ENCODE measurements at places on chromosomes 5 and 9. TPM values are rescaled to one million over a fixed set of nuclear protein-coding genes. Genes with fewer than 3 reads are reported as not detected.
A peak's percentile ranks its signal among the peaks of the same experiment; 100 is the strongest.

DNA sequence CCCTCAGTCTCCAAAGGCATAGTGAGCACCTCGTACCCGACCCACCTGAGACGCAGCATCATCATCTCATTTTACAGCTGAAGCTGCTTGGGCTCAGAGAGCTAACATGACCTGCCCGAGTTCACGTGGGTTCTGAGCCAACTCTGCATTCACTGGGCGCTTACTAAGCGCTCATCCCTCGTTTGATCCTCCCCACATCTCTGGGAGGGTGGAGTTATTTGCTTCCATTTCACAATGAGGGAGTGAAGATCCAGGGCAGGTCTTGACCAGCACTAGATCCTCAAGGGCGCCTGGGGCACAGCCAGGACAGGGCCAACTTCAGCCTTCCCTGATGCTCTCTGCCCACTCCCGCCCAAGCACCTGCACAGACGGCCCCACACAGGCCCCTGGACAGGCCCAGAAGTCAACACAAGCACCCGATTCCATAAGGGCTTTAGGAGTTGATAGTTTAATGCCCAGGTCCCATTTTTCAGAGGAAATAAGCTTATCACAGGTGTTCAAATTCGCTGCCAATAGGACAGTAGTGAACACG, 80.8 kb downstream of the HRH2 start:
- no peak for DNase-seq
- no peak overlapping the region for H3K27ac ChIP-seq
- no peaks in the 10 kb centered on the region for H3K4me1 ChIP-seq
- H3K27me3 ChIP-seq: peaks cover 100% of the 10 kb centered on the region
- H3K4me3 ChIP-seq: no peak overlapping the region
- H3K36me3 ChIP-seq: no peaks in the 10 kb centered on the region

DNA sequence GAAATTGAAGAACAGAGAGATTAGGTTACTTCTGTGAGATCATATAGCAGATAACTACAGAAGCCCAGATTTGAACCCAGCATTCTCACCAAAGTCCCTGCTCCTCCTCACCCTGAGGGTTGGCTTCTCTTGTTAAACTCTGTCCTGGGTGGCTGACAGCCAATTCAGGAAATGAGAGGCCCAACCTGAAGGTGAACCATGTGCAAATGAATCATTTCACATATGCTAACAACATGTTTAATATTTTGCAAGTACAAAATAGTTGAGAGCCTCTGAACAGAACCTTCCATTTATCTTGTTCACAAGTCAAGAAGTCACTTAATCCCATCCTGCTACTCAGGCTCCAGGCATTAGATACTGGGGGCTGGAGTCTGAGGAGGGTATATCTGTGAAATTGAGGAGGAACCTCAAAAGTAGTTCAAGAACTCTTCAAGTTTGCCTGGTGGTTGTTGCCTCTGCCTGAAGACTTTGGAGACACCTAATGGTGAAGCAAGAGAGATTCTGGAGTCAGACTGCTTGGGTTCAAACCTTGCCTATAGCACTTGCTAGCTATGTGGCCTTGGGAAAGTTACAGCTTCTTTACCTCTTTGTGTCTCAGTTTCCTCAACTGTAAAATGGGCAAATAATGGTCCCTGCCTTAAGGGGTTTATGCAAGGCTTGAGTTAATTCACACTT, 564.0 kb downstream of the PSAT1 start:
- H3K36me3 ChIP-seq: no peaks in the 10 kb centered on the region
- no peak overlapping the region for H3K4me3 ChIP-seq
- DNase-seq: no peak
- H3K4me1 ChIP-seq: no peaks in the 10 kb centered on the region

GRCh38 chr9:22088053-22088716, 79.1 kb upstream of the CDKN2B start:
- no peaks in the 10 kb centered on the region for H3K36me3 ChIP-seq
- peaks cover 17% of the 10 kb centered on the region for H3K4me1 ChIP-seq
- no peak overlapping the region for H3K4me3 ChIP-seq
- H3K27ac ChIP-seq: no peak overlapping the region
- no peaks in the 10 kb centered on the region for H3K27me3 ChIP-seq

- no peaks in the 10 kb centered on the region for H3K36me3 ChIP-seq
- no peak overlapping the region for H3K4me3 ChIP-seq
- H3K27ac ChIP-seq: no peak overlapping the region
- no peaks in the 10 kb centered on the region for H3K4me1 ChIP-seq
- H3K27me3 ChIP-seq: peaks cover 33% of the 10 kb centered on the region
These were observed 157.0 kb downstream of the GABBR2 start for GRCh38 chr9:98551511-98552286.

- peak; percentile 32 for DNase-seq
- H3K36me3 ChIP-seq: no peaks in the 10 kb centered on the region
- H3K4me1 ChIP-seq: no peaks in the 10 kb centered on the region
- H3K4me3 ChIP-seq: no peak overlapping the region
- peaks cover 28% of the 10 kb centered on the region for H3K27me3 ChIP-seq
These were observed 43.6 kb downstream of the ROPN1L start for GRCh38 chr5:10485142-10485795.

DNA sequence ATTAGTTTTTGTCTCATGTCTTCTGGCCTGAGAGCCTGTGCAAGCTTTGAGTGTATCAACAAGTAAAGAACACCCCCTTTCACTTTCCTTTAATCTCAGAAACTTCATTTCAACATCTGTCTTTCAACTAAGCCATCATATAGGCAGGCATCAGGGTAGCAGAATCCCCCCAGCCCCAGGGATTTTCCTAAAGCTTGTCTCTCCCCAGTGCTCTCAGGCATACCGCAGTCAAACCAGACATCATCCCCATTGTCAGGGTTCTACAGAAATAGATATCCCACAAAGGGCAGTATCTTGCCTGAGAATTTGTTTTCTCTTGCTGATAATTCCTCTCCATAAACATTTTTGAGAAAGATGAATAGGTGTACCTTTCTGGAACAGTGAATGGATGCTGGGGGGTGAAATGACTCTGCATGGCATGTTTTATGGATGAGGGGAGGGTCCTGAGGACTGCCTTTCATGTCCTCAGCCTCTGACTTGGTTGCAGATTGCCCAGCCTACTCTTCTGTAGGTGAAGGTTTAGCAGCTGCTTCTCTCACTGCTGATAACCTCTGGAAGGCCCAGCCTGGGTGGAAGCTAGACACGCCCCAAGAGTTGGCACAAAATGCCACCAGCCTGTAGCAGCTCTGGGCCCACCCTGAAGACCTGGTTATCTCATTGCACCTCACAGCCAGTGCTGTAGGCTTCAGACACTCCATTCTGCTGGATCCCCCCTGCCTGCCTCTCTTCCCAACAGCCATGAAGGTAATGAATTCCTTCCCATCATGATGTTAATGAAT, 20.5 kb upstream of the SHB start:
- H3K4me1 ChIP-seq: no peaks in the 10 kb centered on the region
- no peak for DNase-seq
- H3K4me3 ChIP-seq: no peak overlapping the region
- H3K36me3 ChIP-seq: no peaks in the 10 kb centered on the region
- no peak overlapping the region for H3K27ac ChIP-seq

DNA sequence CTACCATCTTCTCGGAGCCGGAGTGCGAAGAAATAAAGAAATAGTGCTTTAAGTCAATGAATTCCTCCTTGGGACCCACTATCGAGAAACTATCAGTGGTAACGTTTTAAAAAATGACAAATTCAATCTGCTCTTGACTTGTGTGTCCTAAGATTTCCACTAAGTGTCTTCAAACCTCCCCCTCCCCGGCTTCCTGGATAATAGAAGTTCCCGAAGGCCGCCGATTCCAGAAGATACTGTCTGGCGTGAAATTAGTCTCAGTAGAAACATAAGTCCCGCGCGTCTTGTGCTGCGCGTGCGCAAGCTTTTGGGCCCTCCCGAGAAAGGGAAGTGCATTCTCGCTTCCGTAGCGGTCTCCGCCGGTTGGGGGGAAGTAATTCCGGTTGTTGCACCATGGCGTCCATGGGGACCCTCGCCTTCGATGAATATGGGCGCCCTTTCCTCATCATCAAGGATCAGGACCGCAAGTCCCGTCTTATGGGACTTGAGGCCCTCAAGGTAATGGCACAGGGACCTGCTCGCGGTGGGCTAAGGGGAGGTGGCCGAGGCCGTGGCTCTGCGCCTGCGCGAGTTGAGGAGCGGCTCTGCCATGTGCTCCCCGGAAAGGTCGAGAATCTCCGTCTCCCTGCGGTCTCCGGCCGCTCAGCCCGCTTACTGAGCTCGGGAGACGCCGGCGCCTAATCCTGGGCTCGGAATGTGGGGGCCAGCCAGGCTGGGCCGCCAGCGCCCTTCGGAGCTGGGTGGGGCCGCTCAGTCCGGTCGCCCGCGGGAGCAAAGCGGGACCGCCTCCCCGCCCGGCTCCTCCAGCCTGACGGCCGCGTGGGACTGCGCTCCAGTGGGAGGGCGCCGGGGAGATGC, at the start of gene CCT5:
Gene CCT5, plus strand, starts transcription at position 333 of the 858 bp plus-strand sequence. Its CDS starts 61 bp downstream, at position 394.
- H3K27me3 ChIP-seq: no peaks in the 10 kb centered on the region
- DNase-seq: peak; percentile 86
- H3K4me3 ChIP-seq: peak within 1 kb of the TSS; percentile 86
- peaks cover 25% of the 10 kb centered on the region for H3K4me1 ChIP-seq
- peak within 1 kb of the TSS; percentile 89 for H3K27ac ChIP-seq
- peaks cover 68% of the 10 kb centered on the region for H3K36me3 ChIP-seq

- H3K27ac ChIP-seq: no peak overlapping the region
- H3K4me3 ChIP-seq: no peak overlapping the region
- no peaks in the 10 kb centered on the region for H3K36me3 ChIP-seq
- no peaks in the 10 kb centered on the region for H3K4me1 ChIP-seq
- H3K27me3 ChIP-seq: no peaks in the 10 kb centered on the region
These were observed 174.4 kb downstream of the MARCHF11 start for GRCh38 chr5:16005225-16005624.

DNA sequence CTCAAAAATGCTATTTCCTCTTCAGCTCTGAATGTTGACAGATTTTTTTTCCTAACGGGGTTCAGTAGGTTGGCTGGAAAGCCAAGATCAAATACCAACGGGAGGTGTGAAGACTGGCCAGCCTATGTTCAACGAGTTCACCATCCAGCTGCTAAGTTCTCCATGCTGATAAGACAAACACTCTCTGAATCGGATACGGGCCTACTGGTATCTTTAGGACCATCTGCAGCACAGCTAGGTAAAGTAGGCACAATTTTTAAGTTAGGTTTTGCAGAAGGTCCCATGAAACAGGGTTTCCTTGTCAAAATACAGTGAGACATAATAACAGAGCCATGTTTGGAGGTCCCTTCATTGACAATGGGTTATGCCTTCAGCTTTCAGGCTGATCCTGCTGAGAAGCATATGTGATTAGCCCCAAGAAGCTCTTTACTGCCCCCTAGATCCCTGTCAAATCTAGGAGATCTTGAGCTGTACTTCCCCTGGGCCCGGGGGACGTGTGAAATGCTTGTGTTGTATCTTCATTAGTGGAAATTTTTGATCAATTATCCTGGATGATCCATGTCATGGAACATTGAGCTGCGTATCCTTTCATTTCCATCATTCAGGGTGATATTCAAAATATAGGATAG, 60.6 kb downstream of the PGM5 start:
- peak; percentile 8 for DNase-seq
- no peaks in the 10 kb centered on the region for H3K4me1 ChIP-seq
- no peak overlapping the region for H3K4me3 ChIP-seq
- no peaks in the 10 kb centered on the region for H3K36me3 ChIP-seq
- H3K27ac ChIP-seq: no peak overlapping the region

GRCh38 chr9:69181908-69182353, 7.9 kb downstream of the TJP2 start:
- peaks cover 54% of the 10 kb centered on the region for H3K4me1 ChIP-seq
- H3K27ac ChIP-seq: peak overlapping the region; percentile 83
- H3K27me3 ChIP-seq: no peaks in the 10 kb centered on the region
- peaks cover 46% of the 10 kb centered on the region for H3K36me3 ChIP-seq

DNA sequence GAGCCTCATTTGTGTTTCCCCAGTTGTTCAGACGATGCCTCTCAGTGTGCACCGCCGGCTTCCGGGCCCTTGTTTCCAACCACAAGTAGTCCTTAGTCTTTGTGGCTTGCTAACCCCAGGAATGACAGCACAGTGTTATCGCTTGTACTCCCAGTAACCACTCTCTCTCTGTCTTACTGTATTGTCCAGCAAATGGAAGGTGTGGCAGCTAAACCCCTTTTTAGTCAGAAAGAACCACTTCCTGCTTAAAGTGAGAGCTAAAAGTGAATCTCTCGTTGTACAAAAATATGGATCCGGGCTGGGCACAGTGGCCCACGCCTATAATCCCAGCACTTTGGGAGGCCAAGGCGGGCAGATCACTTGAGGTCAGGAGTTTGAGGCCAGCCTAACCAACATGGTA, 61.3 kb downstream of the ENC1 start:
- DNase-seq: no peak
- peaks cover 79% of the 10 kb centered on the region for H3K4me1 ChIP-seq
- H3K4me3 ChIP-seq: no peak overlapping the region
- no peaks in the 10 kb centered on the region for H3K27me3 ChIP-seq
- peak overlapping the region; percentile 27 for H3K27ac ChIP-seq

GRCh38 chr5:6493681-6494454, 45.2 kb downstream of the UBE2QL1 start:
- no peak overlapping the region for H3K4me3 ChIP-seq
- H3K27ac ChIP-seq: no peak overlapping the region

DNA sequence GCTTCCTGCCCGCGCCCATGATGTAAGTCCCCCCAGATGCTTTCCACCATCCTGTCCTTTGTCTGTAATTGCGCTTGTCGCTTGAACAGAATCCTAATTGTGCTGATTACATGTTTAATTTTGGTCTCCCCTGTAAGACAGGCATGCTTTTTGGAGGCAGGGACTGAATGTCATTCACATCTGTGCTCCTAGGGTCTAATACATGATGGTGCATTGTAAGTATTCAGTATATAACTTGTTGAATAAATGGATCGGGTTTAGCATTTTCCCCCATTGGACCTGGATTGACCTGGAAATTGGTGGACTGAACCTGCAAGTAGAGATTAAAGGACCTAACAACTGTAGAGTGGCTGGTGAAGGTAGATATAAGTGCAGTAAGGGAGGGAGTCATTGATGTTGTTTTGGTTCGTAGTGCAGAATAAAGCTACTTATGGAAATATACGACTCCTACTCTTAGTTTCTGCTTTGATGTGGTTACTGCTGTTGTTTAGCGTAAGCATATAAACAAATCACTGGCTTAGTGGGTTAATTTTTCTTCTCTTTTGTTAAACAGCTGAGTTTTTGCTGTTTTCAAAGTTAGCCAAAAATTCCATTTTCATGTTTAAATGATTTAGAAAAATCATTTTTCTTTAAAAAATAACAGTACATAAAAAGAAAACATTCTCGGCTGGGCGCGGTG, 57.3 kb downstream of the TRIO start:
- no peak overlapping the region for H3K4me3 ChIP-seq
- no peak overlapping the region for H3K27ac ChIP-seq
- H3K36me3 ChIP-seq: peaks cover 17% of the 10 kb centered on the region
- DNase-seq: no peak

Gene SPATA31D3
- not detected for total RNA-seq

Gene MAN2A1
- 65.8 TPM for total RNA-seq

Gene TRPM6
- not detected for total RNA-seq

Gene RNF183
- 1.5 TPM for total RNA-seq

Gene GFPT2
- total RNA-seq: 0.12 TPM

Gene MYOZ3
- total RNA-seq: not detected

Gene PCDHAC1
- 3.7 TPM for total RNA-seq

Gene PROB1
- total RNA-seq: 2.4 TPM

Gene ROR2
- not detected for total RNA-seq

Gene RETREG1
- total RNA-seq: 12.0 TPM

Gene HTR1A
- not detected for total RNA-seq

Gene PDE6A
- not detected for total RNA-seq
